ENCODE measurements at places on chromosomes 1 and 21.

DNA sequence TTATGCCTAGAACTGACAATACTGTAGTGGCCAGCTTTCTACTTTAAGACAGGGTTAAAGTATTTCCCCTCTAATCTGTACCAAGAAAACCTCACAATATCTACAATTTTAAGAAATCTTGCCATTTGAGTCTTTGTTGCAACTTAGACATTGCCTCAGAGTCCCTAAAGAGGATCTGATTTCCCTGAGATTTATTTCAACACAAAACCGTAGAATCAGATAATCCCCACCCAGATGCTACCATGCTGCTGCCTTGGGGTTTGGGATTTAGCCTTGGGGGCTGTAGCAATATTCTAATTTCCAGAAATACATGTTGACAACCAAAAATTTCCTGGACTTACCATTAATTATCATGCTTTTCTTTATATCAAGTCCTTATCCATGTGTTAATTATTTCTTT is 50.3 kb upstream of the DENND1B start:
- DNase-seq = no peak

- DNase-seq = no peak
These were observed 16.6 kb downstream of the SLC6A17 start for GRCh38 chr1:110166861-110167260.

- no peak for DNase-seq
These were observed 9.1 kb downstream of the NECAP2 start for GRCh38 chr1:16449666-16450065.

DNA sequence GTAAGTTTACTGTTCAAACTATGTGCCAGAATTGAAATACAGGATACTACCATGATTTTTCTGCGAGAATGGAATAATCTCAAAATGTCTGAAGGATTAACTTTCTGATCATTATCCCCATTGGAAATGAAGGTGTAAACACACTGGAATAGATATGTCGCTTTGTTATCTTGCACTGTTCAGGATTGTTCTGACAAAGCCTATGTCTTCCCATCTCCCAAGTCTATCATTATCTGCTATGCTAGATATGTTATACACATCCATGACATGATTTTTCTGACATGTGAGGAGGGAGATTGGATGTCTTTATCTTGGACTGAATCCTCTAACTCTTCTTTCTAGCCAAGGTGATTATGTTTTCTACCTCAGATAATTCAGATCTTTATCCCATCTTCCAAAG is 1239.3 kb upstream of the ADGRL4 start:
- no peak for DNase-seq

- no peak for DNase-seq
These were observed 208.6 kb upstream of the DEPDC1 start for GRCh38 chr1:68705466-68705865.

- DNase-seq = no peak
These were observed 182.3 kb downstream of the C1orf21 start for GRCh38 chr1:184569106-184569505.

GRCh38 chr1:40630488-40631223 is 34.8 kb downstream of the RIMS3 start:
- no peak for DNase-seq

DNA sequence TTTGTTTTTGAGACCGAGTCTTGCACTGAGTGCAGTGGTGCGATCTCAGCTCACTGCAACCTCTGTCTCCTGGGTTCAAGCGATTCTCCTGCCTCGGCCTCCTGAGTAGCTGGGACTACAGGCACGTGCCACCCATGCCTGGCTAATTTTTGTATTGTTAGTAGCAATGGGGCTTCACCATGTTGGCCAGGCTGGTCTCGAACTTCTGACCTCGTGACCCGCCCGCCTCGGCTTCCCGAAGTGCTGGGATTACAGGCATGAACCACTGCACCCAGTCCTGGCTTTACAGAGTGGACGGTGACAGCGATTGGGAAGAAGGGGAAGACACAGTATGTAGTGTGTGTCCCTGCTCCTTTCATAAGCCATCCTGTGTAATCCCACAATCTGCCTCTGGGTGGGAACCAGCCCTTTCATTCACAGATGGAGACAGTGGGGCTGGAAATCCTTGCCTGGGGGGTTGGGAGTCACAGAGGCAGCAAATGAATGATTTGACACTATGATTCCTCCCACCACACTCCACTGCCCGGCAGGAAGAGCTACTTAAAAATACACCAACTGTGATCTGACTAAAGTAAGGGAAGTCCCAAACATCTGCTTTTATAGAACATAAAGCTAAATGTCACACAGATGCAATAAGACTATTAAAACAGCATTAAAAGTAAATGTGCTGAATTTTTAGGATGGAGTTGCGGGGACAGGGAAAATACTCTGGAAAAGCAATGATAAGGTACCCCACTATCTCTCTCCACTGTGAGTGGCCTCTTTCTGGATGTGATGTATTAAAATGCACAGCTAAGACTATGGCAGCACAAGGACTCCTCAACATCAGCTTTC is 4.5 kb downstream of the PARP1 start:
- DNase-seq = no peak

GRCh38 chr1:213050745-213051126 is 305 bp upstream of the RPS6KC1 start:
- DNase-seq = no peak

DNA sequence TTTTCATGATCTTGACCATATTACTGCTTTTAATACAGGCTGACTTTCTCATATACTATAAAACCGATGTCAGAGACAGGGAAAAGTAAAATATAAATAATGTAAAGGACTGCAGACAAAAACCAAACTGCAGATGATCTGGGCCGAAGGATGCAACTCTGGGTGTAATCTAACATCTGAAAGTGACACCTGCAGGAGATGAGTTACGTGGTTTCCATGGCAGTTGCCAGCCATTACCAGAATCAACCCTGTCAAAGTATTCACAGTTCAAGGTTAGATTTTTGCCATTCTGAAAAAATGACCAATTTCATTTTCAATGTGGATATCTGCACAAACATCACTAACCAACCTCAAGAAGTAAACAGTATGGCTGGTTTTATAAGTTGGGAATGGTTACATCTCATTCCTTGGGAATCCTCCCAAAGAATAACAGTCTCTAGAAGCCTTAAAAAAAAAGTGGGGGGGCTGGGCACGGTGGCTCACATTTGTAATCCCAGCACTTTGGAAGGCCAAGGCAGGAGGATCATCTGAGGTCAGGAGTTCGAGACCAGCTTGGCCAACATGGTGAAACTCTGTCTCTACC is 27.7 kb downstream of the DNAJC11 start:
- no peak for DNase-seq

DNA sequence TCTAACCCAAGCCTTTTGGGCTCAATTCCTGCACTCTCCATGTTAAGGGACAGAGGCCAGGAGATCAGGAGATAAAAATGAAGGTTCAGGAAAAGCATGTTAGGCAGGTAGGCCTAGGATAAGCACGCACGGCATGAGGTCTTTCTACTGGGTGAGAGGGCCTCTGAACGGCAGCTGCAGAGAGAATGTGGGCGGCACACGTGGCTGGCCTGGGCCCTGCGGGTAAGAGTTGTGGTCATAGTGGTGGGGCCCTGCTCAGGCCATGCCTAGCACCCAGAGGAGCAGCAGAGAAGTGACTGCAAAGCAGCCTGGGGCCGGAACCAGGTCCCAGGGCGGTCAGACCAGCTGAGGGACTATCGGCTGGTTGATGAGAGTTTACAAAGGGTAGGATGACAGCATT is 7.5 kb upstream of the FOXO6 start:
- DNase-seq = peak; percentile 29

DNA sequence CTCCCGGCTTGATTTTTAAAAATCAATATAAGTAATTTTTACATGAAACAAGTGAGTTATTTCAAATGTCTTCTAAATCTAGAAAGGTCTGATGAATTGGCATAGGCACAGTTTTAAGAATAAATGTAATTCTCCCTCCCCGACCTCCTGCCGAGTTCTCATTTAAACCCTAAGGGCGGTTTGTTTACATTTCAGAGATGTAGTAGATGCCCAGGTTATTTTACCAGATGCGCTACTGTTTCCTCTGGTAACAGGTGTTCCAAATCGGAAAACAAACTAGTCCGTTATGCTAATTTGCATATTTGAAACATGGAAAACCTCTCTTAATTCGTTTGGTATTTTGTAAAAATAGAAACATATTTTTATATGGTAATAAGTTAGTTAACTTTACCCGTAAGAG is 53.8 kb upstream of the CFAP126 start:
- no peak for DNase-seq

- peak; percentile 65 for DNase-seq
These were observed 24.0 kb downstream of the QSOX1 start for GRCh38 chr1:180178511-180179161.

- DNase-seq = peak; percentile 17
These were observed 227.2 kb downstream of the ATG4C start for GRCh38 chr1:63010913-63011660.

- DNase-seq = no peak
These were observed 1.7 kb downstream of the LIN28A start for GRCh38 chr1:26412180-26412840.

DNA sequence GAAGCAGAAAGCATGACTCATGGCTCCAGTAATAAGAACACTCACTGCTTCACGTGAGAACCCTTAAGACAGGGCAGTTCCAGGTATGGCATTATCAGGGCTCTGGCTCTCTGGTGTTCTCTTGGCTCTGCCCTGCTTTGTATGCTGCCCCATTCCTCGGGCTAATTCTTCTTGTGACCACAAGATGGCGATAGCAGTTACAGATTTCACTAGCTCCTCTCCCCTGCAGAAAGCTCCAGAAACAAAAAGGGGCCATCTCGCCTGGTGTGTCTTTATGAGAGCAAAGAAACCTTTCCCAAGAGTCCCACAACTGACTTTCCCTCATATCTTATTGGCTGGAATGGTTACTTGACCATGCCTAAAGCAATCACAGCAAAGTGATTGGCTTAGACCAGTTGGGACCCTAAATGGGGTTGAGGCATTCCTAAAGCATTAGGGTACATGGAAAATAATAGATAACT is 60.1 kb downstream of the F3 start:
- DNase-seq = peak; percentile 33

- peak; percentile 25 for DNase-seq
These were observed 1.1 kb upstream of the RCAN3 start for GRCh38 chr1:24501371-24502064.

- DNase-seq = no peak
These were observed 224.2 kb downstream of the DISC1 start for GRCh38 chr1:231850786-231851185.

- DNase-seq = peak; percentile 84
These were observed 2.1 kb downstream of the ARHGEF2 start for GRCh38 chr1:155976062-155976912.

DNA sequence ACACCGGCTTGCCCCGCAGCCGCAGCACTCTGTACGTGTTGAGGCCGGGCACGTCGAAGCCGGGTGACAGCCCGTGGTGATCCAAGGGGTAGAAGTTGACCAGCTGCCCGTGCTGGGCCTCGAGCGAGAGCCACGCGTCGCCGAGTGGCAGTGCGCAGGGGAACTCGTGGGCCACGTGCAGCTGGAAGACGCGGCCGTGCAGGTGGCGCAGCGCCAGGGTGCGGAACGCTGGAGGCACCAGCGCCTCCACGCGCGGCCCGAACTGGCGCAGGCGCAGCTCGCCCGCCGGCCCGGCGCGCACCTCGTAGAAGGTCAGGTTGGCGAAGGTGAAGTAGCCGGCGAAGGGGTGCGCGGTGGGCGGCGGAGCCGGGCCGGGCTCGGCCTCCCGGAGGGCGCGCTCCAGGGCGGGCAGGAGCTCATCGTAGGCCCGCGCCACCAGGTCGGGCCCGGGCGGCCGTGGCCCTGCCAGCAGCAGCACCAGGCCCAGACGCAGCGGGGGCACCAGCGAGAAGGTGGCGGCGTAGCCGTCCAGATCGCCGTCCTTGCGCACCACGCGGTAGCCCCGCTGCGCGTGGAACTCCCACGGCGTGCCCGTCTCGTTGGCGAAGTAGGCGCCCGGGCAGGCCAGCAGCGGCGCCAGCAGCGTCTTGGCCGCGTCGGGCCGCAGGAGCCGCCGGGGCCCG is 19.5 kb downstream of the LACTBL1 start:
- no peak for DNase-seq

DNA sequence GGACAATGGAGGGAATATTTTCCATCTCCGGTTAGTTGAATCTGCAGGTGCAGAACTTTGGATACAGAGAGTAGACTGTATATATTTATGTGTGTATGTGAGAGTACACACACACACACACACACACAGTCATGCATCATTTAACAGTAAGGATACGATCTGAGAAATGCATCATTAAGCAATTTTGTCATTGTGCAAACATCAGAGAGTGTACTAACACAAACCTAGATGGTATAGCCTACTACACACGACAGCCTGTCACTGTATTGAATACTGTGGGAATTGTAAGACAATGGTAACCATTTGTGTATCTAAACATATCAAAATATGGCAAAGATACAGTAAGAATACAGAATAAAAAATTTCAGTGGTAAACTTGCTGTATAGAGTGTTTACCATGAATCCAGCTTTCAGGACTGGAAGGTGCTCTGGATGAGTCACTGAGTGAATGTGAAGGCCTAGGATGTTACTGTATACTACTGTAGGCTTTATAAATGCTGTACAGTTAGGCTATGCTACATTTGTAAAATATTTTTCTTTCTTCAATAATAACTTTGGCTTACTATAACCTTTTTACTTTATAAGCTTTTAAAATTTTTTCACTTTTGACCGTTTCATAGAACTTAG is 138.5 kb downstream of the ZZZ3 start:
- DNase-seq = no peak

- no peak for DNase-seq
These were observed 109.3 kb downstream of the DMRTB1 start for GRCh38 chr1:53568540-53568939.

GRCh38 chr1:214419650-214420049 is 131.8 kb downstream of the PTPN14 start:
- no peak for DNase-seq

GRCh38 chr1:47478090-47478489 is 40.2 kb downstream of the FOXD2 start:
- peak; percentile 32 for DNase-seq

DNA sequence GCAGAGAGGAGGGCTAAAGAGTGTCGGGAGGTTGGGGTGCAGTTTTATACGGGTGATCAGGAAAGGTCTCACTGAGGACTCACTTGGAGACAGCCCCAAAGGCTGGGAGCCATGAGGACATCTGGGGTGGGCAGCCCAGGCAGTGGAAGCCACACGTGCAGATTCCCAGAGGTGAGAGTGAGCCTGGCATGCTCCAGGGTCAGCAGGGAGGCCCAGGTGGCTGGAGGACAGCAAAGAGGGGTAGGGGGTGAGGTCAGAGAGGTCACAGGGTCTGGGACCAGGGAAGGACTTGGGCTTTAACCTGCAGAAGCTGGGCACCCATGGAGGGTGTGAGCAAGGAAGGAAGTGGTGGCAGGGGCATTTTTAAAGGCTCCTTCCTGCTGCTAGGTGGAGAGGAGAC is 481.7 kb downstream of the MATN1 start:
- no peak for DNase-seq

- peak; percentile 30 for DNase-seq
These were observed 113.5 kb downstream of the OMA1 start for GRCh38 chr1:58432851-58433668.

GRCh38 chr1:236524895-236525184 is 1.1 kb downstream of the LGALS8 start:
- no peak for DNase-seq

GRCh38 chr21:46063227-46063626 is 34.7 kb upstream of the COL6A2 start:
- DNase-seq = no peak
